ENCODE measurements at places on chromosomes 2 and 18.
A peak's percentile ranks its signal among the peaks of the same experiment; 100 is the strongest.

GRCh38 chr18:41378598-41378997, 576.4 kb upstream of the PIK3C3 start:
- DNase-seq, result peak; percentile 17

GRCh38 chr2:46183426-46183825, 113.8 kb upstream of the EPAS1 start:
- DNase-seq, result no peak

GRCh38 chr2:37295469-37296073, 29.1 kb downstream of the PRKD3 start:
- no peak for DNase-seq

GRCh38 chr2:235394278-235394828, 99.5 kb upstream of the AGAP1 start:
- no peak for DNase-seq

DNA sequence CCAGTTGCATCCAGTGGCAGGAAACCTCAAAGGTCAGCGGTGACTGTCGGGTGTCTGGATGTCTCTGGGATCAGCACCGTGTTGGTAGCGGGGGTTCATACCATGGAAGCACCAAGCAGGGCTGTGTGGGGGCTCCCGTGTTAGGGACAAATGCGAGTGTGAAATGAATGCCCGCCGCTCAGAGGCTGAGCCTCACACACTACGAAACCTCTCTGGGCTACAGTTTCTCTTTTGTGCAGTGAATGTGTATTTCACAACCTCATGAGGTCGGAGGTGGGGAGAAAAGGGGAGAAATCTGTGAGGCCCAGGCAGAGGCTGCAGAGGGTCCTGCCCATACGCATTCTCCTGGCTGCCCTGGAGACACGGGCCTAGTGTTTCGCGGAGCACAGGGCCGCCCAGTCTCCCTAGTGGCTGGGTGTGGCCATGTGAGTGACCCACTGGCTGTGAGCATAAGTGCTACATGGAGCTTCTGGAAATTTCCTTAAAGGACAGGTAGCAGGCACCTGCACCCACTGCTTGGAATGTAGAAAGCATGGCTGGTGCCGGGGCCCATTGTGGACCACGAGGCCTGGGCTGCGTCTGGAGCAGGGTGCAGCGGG, 138.0 kb upstream of the GLI2 start:
- no peak for DNase-seq

DNA sequence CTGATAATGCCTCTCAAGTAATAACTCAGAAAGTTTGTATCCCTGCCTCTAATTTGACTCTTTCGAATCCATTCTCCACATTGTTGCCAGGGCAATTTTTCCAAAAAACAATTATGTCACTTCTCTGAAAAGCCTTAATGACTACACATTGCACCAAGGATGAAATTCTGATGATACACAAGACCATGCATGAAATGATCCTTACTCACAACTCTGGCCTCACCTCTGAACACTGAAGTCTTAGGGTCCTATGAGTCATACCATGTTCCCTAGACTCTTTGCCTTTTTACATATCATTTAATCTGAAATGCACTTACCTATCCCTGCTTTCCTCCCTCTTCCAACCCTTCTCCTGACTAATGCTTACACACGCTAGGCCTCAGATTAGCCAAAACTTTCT, 51.0 kb downstream of the WDPCP start:
- no peak for DNase-seq

- DNase-seq, result no peak
Observed at GRCh38 chr18:42614619-42615293, 500.7 kb downstream of the RIT2 start.

DNA sequence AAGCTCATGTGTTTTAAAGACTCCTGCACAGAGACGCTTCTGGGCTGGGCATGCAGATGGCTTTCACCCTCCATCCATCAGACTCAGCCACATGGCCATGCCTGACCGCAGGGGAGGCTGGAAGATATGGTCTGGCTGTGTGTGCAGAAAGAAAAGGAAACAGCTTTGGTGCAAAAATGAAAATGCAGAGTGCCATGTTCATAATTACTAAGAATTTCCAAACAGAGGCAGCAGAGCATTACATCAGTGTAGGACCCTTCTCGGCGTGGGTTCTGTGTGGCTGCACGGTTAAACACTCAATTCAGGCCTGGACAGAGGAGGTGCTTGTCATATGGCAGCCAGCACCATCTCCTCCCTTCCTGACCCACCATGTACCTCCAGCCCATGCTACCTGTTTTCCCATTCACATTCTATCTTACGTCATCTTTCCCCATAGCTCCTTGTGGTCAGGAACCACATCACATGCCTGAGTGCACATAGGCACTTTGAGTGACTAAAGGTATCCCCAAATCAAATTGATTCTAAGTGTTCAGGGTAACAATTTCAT, 200.3 kb upstream of the ID2 start:
- DNase-seq, result no peak

DNA sequence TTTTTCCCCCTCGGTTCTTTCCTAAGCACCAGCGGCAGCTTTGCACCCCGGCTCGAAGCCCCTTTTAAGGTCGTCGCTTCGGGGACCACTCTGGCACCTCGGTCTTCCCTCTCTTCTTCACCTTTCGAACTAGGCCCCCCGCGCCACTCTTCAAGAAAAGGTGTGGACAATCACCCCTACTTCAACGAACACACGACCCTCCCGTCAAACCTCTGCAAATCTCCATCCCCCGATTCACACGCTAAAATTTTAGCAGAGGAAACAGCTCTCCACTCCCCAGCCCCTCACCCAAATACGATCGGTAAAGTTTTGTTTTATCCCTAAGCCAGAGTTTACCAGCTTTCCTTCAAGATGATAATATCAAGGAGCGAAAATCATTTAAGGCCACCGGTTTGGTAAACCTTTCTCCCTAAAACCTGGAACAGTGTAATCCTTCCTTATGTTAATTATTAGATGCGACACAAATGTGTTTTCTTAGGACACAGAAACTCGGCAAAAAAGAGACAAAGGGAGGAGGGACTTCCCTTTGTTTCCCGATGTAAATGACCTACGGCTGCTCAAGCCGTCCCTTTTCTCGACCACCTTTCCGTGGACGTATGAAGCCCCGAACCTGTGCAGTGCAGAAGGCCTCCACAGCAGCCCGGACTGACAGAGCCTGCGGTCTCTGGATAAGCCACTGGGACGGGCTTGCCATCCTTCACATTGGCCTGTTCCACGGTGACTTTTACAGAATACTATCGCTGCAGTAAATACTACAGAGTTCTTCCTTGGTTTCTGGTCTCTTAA, 85.2 kb downstream of the RBMS1 start:
- no peak for DNase-seq

Measured in G401 (cell line).